ENCODE measurements at places on chromosomes 5 and 9.

- no peak for DNase-seq
Measured at GRCh38 chr9:128635266-128636023, 21.2 kb downstream of the DYNC2I2 start.

GRCh38 chr5:149796836-149797235 lies 66.7 kb downstream of the PPARGC1B start:
- no peak for DNase-seq

- no peak for DNase-seq
Measured at GRCh38 chr5:77718934-77719610, 57.1 kb downstream of the TBCA start.

DNA sequence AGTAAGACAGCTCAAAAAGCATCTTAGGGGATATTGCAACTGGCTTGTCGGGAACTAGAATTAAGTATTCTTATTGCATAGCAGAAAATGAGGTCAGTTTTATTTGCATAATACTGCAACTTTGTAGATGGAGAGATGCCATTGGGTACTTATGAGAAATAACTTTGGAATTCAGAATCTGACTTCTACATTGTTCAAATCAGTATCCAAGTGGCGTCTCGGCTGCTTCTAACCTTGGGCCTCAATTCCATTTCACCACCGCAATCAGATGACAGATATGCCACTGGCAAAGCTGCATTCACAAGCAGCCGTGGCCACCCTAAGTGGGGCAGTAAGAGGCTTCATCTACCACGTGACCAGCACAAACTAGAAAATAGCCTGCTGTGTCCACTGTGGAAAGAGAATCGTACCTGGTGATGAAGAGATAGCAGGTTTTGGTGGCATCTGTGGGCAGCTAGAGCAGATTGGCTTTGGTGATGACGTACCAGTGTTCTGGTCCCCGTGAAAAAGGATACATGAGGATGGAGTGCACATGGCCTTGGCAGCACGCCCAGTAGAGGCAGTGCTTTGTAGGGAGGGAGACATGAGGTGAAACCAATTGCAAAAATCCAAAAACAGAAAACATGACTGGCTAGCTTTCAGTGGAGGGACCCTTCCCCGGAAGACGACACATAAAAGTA lies 116.6 kb downstream of the KLHL3 start:
- no peak for DNase-seq

DNA sequence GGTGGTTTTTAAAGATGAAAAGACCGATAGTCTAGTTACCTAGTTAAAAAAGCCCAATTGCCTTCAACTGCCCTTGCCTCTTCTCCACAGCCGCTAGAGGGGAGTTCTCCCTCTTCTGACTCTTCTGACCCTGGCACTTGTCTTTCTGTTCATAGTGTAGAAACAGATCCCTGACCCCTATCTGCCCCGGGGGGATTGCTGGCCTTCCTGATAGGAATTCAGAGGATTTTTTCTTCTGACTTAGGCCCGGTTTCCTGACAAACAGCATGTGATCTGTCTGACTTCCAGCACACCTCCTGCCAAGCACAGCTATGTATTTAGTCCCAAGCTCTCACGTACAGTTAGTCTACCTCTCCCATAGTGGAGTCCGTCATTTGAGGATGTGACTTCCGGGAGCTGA lies 5.0 kb upstream of the TMEM268 start:
- no peak for DNase-seq

- DNase-seq: no peak
Measured at GRCh38 chr5:119274767-119275130, 81.1 kb upstream of the TNFAIP8 start.

Measured in stimulated activated CD4-positive, alpha-beta T cell treated with anti-CD3 and anti-CD28 coated beads, TNF-alpha, amount 100 ng/mL, for 4 hours (primary cell).